ENCODE measurements at places on chromosomes 11 and 22.

DNA sequence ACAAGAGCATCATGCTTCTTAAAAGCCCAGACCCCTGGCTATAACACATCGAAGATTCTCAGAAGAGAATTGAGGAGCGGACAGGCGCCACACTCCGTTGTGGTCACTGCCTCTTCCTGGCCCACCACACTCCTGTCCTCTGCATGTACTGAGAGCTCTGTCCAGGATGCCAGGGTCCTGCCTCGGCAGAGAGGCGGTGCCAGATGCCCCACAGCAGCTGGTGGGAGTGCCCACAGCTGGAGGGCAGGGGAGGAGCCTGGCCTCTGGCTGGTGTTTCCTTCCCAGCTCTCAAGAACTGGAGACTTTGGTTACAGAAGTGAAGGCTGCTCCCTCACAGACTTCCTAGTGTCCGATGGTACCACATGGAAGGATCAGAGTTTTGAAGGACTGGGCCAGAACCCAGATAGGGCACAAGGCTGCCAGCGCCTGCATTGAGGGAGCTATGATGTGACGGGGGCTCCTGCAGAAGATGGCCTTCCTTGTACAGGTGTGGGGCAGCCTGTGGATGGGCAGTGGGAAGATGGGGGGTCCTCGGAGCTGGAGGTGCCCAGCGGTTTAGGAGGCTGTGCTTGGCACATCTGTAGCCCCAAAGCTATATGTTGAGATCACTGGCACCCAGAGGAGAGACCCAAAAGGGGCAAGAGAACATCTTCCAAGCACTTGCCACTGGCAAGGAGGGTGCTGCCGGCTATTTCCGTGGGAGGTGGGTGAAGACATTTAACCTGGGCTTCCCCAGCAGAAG is 19.4 kb downstream of the RSPH14 start:
- DNase-seq: no peak

DNA sequence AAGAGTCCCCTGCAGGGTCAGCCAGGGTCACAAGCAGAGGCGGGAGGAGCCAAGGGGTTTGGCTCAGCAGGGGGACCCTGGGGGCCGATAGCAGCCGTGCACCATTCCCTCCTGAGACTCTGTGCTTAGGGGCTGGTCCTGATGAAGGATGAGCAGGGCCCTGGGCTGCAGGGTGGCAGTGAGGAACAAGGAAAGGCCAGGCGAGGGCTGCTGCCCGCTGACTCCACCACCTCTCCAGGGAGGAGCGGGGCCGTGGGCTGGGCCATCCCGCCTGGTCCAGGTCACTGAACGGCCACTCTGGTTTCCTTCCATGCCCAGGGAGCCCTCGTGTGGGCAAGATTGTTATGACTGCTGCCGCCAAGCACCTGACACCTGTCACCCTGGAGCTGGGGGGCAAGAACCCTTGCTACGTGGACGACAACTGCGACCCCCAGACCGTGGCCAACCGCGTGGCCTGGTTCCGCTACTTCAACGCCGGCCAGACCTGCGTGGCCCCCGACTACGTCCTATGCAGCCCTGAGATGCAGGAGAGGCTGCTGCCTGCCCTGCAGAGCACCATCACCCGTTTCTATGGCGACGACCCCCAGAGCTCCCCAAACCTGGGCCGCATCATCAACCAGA is 9.2 kb upstream of the NDUFS8 start:
- DNase-seq: no peak

DNA sequence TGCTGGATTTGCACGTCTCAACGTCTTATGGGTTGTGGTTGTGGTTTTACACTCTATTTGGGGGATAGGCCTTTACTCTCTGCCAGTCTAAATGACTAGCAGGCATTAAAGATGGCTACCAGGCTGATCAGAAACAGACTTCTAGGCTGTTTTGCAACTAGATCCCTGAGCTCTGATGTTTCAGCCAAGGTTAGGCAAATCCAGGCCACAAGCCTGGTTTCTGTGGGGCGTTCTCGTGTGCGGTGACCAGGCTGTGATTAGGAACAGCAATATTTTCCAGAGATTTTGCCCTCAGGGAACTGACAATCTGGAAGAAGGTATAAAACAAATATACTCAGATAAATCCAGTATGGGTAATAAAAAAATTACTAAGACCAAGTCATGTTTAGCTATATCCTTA is 502.4 kb downstream of the INSC start:
- DNase-seq: no peak

GRCh38 chr11:36455658-36456111 is 54.4 kb downstream of the TRAF6 start:
- peak; percentile 16 for DNase-seq

DNA sequence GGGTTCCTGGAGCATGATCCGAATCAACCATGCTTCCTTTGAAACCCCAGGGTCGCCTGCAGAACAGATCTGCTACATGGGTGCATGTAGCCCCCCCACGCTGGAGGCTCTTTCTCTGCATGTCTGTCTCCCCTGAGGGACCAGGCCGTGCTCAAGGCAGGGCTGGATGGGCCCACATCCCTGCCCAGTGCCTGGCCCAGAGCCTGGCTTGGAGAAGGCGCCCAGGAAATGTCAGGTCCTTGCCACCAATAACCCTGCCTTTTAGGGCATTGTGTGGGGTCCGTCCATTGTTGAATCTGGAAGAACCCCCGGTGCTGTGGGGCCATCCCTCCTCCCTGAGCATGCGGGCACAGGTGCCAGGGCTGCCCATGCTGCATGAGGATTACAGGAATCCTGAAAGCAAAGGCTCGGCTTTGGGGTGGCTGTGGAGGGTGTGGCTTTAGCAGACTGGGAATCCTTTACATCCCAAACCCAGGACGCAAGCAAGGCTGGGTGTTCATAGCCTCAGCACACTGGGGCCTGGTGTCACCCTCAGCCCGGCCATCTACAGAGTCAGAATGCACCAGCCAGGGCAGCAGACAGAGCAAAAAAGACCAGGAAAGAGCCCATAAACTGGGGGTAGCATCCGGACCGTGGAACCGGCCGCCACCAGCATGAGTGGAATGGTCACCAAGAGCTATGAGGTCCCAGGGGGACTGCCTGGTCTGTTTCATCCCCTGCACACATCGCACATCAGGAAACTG is 48.2 kb downstream of the RTL6 start:
- no peak for DNase-seq

DNA sequence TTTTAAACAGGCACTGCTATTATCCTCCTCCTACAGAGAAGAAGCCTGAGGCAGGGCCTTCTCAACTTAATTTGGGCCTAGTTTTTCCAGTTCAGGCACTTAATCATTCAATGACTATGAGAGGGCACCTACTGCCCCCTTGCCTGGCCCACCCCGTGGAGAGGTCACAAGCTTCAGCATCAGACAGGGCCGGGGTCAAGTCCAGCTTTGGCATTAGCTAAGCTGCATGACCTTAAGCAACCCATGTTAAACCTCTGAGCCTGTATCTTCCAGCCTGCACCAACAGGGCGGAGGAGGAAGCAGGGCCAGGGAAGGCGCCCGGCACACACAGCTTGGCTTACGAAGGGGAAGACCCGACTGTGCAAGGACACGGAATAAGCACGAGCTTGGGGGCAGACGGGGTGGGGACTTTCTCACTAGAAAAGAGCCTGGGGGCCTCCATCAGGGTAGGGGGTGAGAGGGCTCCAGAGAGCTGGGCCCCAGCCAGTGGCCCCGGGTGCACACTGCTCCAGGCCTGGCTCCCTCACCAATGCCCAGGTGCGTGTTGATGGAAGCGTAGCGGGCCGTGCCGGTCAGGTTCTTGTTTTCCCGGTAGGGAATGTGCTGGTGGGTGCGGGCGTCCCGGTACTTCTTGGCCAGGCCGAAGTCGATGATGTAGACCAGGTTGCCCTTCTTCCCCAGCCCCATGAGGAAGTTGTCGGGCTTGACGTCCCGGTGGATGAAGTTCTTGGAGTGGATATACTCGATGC is 16.9 kb downstream of the CSNK1E start:
- no peak for DNase-seq

GRCh38 chr22:46140989-46141928 is 9.1 kb upstream of the PPARA start:
- DNase-seq: no peak

- DNase-seq: no peak
Observed at GRCh38 chr11:131581046-131581445, 210.6 kb downstream of the NTM start.

DNA sequence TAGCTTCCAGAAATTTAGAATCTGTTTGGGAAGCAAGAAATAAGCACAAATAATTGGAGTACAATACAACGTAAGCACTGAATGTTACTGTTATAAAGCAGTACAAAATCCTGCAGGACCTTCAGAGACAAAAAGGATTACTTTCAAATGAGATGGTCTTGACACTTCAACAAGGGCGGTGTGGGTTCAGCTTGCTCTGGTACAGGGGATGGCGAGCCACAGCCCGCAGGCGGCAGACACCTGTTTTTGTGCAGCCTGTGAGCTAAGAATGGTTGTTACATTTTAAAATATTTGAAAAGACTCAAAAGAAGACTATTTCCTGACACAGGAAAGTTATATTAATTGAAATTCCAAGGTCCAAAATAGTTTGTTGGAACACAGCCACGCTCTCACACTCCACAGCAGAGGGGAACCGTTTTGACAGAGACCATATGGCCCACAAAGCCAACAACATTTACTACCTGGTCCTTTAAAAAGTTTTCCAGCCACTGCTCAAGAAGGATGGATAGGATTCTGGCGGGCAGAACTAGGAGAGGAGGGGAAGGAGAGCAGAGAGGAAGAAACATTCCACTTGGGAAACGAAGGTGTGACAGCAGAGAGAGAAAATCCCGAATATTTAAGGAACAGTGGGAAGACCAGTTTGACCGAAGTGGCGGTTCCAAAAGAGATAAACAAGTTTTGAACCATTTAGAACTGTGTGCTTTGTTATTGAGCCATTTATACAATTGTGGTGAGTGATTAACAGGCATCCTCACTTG is 6.3 kb downstream of the PRDM10 start:
- no peak for DNase-seq

DNA sequence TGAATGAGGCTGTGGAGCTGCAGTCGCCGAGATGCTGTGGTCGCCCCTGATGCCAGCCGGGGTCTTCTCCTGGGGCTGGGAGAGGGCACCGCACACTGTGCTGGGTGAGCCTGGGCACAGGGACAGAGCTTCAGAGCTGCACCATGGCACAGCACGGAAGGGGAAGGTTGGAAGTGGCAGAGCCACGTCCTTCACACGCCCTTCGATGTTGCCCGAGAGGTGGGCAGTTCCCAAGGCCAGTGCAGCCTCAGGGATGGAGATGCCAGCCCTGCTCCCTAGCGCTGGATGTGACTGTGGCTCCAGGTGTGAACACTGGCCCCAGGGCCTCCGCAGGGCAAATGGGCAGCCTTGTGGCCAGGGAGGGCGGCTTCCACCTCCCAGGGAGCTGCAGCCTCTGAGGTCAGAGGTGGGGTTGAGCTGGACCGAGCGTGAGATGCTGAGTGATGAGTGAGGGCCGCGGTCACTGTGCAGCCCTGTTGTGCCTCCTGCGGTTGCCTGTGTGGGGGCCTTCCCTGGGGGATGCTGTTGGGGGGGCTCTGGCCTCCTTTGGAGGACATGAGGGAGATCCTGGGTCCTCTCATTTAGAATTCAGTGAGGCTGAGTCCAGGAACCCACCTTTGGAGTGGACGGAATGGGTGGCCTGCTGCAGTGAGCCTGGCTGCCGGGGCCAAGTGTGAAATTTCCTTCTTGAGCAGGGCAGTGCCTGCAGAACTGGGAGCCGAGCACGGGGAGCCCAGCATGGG is 1090.0 kb downstream of the BRD1 start:
- no peak for DNase-seq

GRCh38 chr11:69896250-69896649 is 77.0 kb upstream of the FGF3 start:
- no peak for DNase-seq

DNA sequence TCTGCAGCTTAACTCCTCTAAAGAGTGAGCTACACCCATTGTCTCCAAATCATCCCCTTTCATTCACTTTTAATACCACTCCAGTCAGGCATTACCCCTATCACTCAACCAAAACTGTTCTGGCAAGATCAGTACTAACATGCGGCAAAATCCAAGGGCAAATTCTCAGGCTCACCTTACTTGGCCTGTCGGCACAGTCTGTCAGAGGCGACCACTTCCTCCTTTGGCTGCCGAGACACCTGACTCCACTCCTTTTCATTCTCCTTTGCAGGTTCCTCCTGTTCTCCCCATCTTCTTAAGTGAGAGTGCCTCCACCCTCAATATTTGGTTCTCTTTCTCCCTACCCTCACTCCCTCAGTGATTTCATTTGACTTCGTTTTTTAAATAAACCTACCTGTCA is 4.2 kb downstream of the C11orf91 start:
- DNase-seq: no peak

DNA sequence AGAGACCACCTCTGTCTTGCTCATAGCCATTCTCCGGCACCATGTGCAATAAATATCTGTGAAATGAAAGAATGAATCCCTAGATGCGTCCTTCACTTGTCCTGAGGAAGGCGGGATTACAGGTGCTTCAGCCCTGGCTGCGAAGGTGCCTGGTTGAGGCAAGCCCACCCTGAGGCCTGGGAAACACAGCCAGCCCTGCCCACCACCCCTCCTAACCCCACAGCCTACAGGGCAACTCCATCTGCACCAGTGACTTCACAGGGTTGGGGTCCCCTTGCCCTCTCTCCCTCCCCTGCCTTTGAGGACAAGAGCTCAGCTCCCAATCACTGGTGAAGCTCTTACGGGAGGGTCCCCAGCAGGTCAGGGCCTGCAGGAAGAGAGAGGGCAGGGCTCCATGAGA is 17.5 kb upstream of the SCGB1A1 start:
- no peak for DNase-seq

DNA sequence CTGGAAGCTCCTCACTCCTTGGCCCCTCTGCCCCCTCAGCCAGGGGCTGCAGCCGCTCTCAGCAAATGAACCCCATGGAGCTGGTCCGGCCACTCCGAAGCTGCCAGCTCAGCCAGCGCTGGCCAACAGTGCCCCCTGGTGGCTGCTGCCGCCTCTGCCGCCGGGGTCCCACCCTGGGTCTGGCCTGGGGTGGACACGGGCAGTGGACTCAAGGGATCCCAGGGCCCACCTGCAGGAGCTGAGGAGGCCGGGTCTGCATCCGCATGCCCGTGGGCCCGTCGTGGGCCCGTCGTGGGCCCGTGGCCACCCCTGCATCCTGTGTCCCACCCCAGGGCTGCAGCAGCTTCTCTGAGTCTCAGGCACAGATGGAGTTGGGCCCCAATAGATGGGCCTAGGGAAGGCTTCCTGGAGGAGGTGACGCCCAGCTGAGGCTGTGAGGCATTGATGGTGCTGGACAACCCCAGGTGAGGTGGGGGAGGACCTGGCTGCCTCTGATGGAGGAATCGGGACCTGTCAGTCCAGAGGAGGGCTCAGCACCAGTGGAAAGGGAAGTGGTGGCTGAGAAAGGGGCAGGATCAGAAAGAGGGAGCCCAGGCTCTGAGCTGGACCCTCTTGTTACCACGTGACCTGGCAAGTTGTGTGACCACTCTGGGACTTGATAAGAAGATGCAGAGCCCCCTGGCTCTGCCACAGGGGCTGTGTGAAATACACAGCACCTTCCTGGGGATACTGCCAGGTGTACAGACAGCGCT is 522.3 kb downstream of the BRD1 start:
- peak; percentile 5 for DNase-seq

DNA sequence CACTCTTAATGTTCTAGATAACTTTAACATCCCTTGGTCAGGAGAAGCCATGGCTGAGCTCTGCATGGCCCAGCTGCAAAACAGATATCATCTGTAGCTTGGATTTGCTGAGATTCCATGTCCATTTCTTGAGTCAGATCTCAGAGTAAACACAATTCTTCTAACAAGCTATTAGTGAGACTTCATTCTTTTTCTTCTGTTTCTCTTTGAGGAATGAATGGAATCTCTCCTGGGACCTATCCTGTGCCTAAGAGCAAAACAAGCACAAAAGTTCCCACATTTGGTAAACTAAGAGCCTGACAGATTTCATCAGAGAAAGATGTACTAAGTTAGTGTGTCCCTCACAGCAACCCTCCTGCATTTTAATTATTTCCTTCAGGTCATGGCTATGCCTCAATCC is 142.8 kb downstream of the MAML2 start:
- no peak for DNase-seq

GRCh38 chr22:19733755-19734154 is 10.4 kb downstream of the GP1BB start:
- no peak for DNase-seq
